ENCODE measurements at places on chromosomes 6 and 20.

DNA sequence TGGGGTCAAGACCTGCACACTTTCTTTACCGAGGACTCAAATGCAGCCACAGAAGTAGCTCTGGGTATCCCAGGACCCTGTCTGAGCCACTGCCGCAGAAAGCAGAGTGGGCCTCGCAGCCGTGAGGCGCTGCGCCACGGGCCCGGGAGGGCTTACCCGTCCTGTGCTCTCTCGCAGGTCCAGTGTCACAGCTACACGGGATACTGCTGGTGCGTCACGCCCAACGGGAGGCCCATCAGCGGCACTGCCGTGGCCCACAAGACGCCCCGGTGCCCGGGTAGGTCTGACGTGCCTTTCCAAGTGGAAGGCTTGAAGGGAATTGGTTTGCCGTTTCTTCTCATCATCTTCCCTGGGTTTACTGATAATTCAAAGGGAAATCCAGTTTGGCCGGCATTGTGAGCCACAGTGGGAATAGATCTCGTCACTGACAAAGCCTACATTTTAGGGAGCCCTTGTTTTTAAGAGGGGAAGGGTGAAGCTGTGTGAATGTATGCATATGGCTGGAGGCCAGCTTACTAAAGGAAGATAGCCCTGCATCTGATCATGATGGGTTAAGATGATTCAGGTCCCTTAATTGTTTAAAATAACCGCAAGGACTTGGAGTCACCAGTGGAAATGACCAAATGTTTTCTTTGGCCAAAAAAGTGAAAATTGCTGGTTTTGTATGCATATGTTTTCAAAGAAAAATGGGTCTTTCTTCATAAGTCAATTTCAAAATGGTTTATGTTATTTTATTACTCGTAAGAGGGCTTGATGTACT, 86.6 kb downstream of the SMOC2 start:
- no peak for DNase-seq

GRCh38 chr6:144364782-144365181, 79.6 kb downstream of the UTRN start:
- no peak for DNase-seq

- no peak for DNase-seq
These were observed 24.6 kb upstream of the TNFRSF21 start for GRCh38 chr6:47334334-47334733.

- DNase-seq, result no peak
These were observed 207.0 kb upstream of the TCF21 start for GRCh38 chr6:133681891-133682290.

DNA sequence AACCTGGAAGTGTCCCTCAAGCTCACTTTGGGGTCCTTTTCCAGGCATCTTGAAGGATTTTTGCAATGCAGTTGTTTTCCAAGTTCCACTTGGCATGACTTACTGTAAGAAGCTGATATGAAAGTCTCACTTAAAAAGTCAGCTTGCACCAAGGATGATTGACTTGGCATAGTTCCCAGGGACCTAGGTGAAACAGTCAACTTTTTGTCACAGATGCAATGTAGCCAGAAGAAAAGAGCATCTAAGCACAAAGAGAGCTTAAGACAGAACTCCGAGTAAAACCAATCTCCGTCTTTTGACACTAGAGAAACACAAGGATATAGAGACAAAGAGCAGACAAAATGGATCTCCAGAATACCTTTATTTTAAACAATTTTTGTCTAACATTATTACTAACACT, 2.6 kb upstream of the ZSCAN12 start:
- DNase-seq, result no peak

GRCh38 chr6:52365866-52366540, 4.1 kb downstream of the PAQR8 start:
- DNase-seq, result no peak

- no peak for DNase-seq
These were observed 12.8 kb downstream of the RAMACL start for GRCh38 chr6:166573511-166574216.

DNA sequence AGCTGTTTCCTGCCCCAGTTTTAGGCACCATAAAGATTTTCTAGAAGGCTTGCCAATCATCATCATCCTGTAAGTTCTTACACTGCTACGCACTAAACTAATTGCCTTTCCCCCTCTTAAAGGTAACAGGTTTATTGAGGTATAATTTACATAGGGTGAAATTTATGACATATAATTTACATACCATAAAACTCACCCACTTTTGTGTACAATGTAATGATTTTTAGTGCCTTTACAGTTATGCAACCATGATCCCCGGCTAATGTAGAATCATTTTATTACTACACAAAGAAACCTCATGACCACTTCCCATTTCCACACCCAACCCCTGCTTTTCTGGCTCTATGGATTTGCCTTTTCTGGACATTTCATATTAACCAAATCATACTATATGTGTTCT, 21.1 kb downstream of the GCNT2 start:
- no peak for DNase-seq

- no peak for DNase-seq
These were observed 21.9 kb downstream of the CCN2 start for GRCh38 chr6:131929264-131929663.

GRCh38 chr6:133179481-133179880, 61.7 kb upstream of the EYA4 start:
- no peak for DNase-seq

DNA sequence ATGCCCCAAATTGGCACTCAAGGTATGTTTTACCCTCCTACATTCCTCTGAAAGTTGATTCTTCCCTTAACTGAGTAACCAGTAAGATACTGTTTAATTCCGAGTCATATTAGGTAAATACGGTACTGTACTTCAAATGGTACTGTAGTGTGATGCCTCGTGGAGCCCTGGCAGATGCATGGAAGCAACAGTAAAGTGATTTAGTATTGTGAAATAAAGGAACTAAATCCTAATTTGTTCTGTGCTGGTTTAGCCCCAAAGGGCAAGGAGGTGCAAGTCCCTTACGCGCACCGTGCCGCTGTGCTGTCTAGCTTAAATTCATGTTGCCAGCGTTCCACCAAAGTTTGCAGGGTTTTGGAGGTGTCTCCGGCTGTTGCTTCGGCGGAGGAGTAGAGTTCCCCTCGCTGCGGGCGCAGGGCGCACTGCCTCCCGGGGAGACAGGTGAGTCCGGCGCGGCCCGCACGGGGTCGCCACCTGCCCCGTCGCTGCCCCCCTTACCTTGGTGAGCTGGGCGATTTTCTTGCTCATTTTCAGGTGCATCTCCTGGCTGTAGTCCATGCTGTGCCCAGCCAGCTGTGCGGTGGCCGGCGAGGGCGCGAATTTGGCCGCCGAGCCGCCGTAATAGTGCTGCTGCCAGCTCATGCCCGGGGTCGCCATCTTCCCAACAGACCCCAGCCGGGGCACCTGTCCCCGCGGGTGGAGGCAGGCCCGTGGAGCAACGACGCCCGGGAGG, 655 bp downstream of the FAM184A start:
- DNase-seq, result peak; percentile 38

- DNase-seq, result peak; percentile 77
These were observed at the start of gene LZTS3 for GRCh38 chr20:3172933-3173609. LZTS3 (minus strand) TSS chr20:3173549; CDS start chr20:3167163, 6,386 bp downstream.

GRCh38 chr6:125155344-125155743, 1.8 kb downstream of the TPD52L1 start:
- DNase-seq, result no peak

- no peak for DNase-seq
These were observed 19.6 kb downstream of the RPP21 start for GRCh38 chr6:30364591-30364990.

DNA sequence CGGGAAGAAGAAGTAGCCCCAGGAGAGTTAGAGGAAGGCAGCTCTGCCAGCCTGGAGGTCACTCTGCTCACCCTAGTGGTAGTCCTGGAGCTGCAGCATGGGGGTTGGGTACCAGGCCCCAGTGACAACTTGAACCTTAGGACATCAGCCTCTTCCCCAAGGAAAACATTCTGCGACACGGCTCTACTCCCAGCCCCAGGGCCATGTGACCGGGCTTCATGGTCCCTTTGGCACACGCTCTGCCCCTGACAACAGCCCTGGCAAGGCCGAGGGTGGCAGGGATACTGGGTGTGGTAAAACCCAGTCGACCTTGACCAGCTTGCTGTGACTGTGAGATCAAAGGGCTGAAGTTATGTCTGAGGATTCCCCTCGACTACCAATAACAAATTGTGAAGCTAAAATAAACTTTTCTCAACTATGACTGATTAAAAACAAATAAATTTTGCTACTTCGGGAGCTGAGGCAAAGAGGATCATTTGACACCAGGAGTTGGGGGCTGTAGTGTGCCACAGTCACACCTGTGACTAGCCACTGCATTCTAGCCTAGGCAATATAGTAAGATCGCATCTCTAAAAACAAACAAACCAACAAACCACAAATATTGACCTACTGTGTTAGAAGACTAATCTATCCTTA, 24.4 kb upstream of the ARID1B start:
- DNase-seq, result no peak

- no peak for DNase-seq
These were observed 67.6 kb downstream of the SLC22A2 start for GRCh38 chr6:160190973-160191372.

GRCh38 chr20:25466846-25467245, 59.4 kb downstream of the GINS1 start:
- no peak for DNase-seq

DNA sequence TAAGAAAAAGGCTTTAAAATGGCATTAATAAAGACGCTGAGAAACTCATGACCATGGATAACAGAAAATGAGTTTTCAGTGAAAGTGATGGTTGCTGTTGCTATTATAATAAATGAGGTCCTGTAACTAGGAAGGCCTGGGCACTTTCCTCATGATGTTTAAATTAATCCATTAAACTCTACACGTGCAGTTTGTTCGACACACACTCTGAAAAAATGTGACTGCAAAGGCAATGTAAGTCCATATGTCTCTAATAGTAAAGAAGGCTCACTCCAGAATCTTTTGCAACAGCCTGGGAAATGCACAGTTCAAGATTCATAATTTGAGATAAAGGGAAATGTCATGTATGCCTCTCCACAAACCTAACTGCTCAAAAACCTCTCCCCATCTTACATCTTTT, 153.4 kb downstream of the COL12A1 start:
- no peak for DNase-seq

DNA sequence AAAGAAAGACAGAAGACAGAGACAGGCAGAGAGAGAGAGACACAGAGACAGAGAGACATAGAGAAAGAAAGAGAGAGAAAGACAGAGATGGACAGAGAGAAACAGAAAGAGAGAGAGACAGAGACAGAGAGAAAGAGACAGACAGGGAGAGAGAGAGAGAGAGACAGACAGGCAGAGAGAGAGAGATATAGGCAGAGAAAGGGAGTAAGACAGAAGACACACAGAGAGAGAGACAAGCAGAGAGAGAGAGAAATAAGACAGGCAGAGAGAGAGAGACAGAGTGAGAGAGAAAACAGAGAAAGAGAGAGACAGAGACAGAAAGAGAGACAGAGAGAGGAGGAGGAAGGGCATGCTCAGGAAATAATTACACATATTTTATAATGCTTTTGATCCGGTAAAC, 758.3 kb upstream of the DEFB115 start:
- no peak for DNase-seq

DNA sequence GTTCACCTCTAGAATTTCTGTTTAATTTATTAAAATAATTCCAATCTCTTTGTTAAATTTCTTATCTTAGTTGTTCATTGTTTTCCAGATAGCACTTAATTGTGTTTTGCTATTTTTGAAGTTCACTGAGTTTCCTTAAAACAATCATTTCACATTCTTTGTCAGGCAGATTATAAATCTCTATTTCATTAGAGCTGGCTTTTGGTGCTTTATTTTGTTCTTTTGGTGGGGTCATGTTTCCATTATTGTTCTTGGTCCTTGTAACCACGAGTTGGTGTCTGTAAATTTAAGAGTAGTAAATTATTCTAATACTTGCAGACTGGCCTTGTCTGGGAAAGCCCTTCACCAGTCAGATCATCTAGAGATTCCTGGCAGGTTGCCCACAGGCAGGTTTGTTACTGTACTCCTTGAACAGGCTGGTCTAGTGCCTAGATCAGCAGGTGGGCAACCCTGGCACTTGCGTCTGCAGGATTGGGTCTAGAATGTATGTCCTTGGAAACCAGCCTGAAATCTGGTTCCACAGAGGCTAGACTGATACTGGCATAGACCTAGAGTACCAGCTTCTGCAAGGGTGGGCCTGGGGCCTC, 110.4 kb downstream of the ADGB start:
- DNase-seq, result no peak

- DNase-seq, result peak; percentile 29
These were observed at the start of gene ZBP1 for GRCh38 chr20:57620274-57620990. ZBP1 (minus strand) TSS chr20:57620426; CDS start chr20:57620295, 131 bp downstream.

GRCh38 chr6:98254624-98255023, 579.8 kb upstream of the POU3F2 start:
- no peak for DNase-seq

DNA sequence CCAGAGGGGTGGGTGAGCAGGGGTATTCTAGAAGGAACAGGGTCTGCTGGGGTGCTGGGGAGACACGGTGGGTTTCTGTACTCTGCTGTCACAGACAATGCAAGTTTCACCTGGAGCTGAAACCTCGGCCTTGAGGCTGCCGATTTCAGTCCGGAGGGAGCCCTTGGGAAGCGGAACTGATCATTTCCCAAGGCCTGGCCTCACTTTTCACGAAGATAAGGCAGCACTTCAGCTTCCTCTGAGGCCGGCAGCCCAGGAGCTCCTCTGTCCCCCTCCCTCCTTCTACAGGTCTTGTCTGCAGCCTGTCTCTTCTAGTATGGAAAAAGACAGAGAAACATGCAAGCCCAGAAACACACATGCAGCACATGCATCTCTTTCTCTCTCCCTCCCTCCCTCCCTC, 242.1 kb downstream of the CDC5L start:
- no peak for DNase-seq

GRCh38 chr6:109257494-109257893, 124.8 kb downstream of the CD164 start:
- no peak for DNase-seq

GRCh38 chr6:68053805-68054373, 581.2 kb upstream of the ADGRB3 start:
- no peak for DNase-seq

DNA sequence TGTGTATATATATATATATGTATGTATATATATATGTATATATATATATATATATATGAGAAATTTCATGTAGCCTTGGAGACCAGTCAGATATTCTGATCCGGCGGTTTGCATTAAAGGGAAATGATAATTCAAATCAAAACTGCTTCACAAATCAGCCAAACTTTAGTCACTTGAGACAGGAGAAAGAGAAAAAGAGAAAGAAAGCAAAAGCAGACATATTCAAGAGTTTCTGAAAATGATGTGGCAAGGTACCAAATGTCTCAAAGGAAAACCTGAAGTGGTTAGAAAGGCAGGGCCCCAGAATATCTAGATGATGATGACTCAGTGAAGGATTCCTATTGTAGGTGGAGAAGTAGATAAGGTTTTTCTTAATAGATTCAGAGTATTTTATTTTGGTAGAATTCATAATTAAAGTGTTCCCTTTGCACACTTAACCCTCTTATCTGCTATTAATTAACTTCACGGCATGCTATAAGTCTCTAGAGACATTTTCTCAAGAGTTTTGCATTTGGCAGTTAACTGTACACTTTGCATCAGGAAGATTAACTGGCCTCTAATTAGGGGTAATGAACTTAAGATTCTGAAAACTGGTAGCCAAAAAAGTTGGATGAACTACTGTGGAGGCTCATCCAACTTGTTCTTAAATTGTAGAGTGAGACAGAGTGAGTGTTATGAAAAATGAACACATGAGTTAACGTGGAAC, 50.1 kb upstream of the ASF1A start:
- DNase-seq, result no peak
